AG20443 (cell line): ENCODE measurements at places on chromosomes 4 and X.

GRCh38 chrX:23403849-23404248, 69.2 kb downstream of the PTCHD1 start:
- DNase-seq, result no peak

- DNase-seq, result no peak
Observed at GRCh38 chrX:151174581-151175282, 1.7 kb upstream of the GPR50 start.

GRCh38 chr4:113673450-113673849, 88.1 kb downstream of the CAMK2D start:
- peak; percentile 8 for DNase-seq

DNA sequence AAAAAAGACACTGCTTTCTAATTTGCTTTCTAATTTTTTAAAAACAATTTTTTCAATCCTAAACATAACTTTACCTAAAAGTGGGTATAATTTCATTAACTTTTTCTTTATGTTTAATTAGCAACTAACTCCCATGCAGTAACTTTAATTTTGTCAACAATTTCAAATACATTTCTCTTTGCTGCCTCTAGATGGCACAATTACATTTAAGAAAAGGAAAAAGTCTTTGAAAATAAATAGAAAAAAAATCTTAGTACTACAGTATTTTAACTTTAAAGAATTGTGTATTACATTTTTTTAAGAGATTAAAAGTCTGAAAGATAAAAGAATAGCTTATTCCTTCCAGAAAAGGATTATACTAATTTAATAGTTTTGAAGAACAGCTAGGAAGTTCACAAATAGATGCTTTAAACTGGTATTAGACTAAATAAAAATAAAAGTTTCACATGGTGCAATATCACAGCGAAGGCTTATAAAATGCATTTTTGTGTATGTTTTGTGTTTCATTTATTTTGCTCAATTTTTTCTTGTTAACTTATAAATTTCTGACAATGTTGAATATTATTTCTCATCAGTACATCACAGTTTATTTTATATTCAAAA, 105.1 kb downstream of the ADGRA3 start:
- DNase-seq, result no peak

DNA sequence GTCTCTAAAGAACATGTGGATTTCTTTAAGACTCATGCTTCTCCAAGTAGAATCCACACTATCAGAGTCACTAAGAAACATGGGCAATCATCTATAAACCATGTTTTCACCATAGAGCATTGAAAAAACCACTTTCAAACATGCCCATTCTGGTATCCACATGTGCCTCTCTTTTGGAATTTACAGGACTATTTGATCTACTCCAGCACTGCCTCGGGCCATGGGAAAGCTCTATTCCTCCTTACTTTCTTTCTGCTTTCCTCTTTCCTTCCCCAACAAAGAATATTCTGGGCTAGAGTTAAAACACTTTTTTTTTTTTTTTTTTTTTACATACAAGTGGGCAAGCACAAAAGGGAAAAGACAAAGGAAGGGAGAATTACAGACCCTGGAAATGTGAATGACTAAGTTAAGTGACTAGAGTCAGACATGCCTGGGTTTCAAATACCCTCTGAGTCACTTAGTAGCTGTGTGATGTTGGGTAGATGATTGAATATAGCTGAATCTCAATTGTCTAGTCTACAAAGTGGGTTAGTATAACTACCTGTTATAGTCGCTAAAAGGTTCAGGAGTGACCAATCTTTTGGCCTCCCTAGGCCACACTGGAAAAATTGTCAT, 847.7 kb upstream of the INTU start:
- DNase-seq, result no peak

DNA sequence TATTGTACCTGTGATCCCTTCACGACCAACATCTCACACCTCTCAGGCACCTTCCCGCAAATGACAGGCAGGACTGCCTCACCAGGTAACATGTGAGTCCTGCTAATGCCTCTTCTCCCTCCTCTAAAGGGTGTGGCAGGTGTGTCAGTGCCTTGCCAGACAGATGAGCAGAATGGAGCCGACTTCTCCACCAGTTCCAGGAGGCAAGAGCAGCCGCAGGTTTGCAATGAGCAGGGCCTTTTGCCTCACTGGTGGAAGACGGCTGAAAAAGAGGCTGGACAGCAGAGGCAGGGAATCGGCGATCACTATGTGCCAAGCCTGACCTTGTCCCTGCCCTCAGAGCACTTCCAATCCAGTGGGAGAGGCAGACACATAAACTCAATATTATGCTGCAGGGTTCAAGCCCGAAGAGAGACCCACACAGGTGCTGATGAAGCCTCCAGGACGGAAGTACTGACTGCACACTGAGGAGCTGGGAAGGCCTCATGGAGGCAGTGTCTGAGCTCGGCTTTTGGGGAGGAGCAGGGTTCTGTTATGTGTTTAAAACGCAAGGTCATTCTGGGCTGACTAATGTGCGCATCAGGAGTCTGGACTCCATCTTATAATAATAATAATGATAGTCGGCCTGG, 57.9 kb downstream of the C4orf50 start:
- no peak for DNase-seq

DNA sequence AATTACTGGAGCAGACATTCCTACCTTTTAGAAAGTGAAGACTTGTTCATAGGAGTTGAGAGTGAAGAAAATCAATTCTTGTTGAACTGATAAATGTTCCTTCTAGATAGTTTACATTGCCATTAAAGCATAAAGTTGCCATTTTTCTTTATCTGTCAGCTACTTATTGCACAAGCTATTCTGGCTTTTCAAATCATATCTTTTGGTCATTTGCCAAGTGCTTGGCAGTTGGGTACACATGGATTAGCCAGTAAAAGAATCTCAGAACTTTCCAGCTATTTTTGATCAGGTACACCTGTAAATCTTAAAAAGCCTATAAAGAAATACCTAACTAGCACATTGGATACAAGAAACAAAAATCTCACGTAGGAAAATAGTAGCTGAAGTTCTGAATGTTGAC, 56.4 kb upstream of the PNPLA4 start:
- DNase-seq, result no peak

- DNase-seq, result no peak
Observed at GRCh38 chrX:17038277-17038676, 91.8 kb downstream of the REPS2 start.

GRCh38 chr4:2417765-2418649, at the start of gene ZFYVE28:
ZFYVE28 (minus strand) TSS chr4:2418645; CDS start chr4:2418323, 322 bp downstream.
- no peak for DNase-seq
